ENCODE measurements at places on chromosomes 5 and 9. TPM values are rescaled to one million over a fixed set of nuclear protein-coding genes. Genes with fewer than 3 reads are reported as not detected.

DNA sequence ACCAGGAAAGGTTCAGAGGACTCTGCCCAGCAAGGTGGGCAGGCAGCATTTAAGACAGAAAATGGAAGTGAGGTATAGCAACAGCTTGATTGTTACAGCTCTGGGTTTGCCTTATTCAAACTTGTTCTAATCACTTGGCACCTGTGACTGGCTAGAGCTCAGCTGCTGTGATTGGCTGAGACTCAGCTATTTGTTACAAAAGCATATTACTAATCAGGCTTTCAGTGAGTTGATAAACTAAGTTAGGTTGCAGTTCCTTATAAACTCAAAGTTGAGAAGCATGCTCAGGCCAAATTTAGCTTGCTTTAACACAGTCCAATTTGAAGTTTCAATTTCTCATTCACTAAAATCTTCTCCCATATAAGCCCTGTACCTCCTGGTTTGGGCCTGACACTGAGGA lies 56.3 kb downstream of the GDA start:
- DNase-seq: no peak

- no peak for DNase-seq
These were observed 28.0 kb upstream of the ERAP1 start for GRCh38 chr5:96835791-96836191.

DNA sequence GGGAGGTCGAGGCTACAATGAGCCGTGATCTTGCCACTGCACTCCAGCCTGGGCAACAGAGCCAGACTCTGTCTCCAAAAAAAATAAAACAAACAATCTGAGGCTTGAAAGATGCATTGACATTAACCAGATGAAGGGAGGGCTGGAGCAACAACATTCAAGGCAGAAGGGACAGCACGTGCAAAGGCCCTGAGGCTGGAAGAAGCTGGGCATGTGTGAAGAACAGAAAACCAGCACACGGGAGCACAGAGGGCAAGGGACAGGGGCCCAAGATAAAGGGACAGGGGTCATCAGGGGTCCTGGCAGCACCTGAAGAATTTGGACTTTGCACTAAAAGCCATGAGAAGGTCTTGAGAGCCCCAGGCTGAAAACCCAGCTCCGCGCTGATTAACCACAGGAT lies 3.3 kb downstream of the PTGES start:
- DNase-seq: no peak

DNA sequence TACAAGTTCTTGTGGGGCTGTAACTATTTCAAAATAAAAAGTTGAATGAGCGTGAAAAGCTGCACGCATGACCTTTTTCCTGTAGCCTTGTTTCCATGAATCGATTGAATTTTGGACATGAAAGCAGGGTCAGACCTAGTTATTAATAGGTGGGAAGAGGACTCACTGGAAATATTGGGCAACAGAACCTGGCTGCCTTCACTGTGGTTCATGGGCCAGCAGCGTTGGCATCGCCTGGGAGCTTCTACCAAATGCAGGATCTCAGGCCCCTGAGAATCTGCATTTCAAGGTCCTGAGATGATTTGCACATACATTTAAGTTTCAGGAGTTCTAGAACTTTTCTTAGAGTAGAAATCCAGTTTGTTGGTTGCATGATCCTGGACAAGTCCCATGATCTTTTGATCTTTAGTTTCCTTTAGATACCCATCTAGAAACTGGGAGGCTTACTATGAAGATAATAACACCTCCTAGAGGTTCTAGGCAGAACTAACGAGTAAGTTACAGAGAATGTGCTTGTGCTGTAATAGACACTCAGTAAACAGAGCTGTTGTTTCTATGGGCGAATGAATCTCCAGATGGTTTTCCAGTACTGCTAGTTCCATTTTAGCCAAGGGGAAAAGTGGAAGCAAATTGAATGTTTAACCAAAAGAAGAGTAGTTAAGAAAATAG lies 12.4 kb downstream of the ANKRD33B start:
- no peak for DNase-seq

DNA sequence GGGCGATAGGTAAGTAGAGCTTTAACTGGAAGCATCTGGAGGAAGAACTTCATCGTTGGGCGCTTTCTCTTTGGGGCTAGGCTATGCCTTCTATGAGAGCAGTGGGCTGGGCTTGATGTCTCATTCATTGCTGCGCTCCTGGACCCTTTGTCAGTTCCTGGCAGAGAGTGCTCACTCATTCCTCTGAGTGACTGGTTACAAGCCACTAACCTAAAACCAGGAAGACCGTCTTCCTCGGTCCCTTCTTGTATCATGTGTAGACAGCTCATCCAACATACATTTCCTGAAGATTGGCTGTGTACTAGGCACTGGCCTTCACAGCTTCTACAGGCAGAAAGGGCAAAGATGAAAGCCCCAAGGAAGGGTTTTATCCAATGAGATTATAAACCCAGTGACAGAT lies 6.4 kb downstream of the SWI5 start:
- no peak for DNase-seq

GRCh38 chr5:93257616-93258015 lies 323.4 kb downstream of the NR2F1-AS1 start:
- no peak for DNase-seq

Gene TMOD1
- total RNA-seq: 0.08 TPM

Gene FAM151B
- 3.8 TPM for total RNA-seq

DNA sequence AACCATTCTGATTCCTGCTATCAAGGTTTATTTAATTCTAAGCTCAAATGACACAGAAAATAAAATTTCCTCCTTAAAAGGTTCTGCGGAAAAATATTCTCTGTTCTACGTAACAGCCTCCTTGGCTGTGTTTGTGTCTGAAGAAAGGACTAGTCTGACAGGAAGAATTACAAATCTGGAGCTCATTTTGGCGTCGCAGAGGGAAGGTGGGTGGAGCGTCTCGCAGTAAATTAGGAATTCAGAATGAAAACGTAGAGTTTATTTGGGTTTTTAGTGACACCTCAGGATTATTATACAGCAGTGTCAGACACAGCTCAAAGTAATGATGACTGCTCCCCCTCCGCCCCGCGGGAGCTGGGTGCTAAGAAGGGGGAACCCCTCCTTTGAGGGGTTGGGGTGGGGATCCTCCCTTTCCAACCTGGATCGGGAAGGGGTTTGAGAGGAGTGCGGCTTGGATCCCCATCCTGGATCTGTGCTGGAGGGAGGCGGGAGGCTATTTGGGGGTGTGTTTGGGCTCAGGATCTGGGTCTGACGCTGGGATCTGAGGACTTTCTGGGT lies 933 bp upstream of the TGFBR1 start:
- no peak for DNase-seq

Gene PAEP
- 0.21 TPM for total RNA-seq

GRCh38 chr9:116325924-116326323 lies 172.3 kb downstream of the PAPPA start:
- no peak for DNase-seq

DNA sequence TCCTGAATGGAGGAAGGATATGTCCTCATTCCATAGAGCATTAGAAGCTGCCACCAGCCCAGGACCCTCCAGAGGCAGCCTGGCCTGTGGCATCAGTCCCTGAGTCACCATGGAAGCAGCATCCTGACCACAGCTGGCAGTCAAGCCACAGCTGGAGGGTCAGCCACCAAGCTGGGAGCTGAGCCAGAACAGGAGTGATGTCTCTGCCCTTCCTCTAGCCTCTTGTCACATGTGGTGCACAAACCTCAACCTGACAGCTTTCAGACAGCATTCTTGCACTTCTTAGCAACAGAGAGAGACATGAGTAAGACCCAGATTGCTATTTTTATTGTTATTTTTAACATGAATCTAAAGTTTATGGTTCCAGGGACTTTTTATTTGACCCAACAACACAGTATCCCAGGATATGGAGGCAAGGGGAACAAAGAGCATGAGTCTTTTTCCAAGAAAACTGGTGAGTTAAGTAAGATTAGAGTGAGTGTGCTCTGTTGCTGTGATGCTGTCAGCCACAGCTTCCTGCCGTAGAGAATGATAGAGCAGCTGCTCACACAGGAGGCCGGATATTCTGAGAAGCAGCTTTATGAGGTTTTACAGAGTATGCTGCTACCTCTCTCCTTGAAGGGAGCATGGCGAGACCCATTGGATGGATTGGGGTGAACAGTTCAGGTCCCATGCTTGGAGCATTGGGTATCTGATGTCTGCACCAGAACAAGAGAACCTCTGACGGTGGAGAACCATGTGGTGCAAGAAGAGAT lies 13.0 kb upstream of the CYFIP2 start:
- DNase-seq: no peak

- no peak for DNase-seq
These were observed 273.2 kb downstream of the ENC1 start for GRCh38 chr5:74367241-74367733.

DNA sequence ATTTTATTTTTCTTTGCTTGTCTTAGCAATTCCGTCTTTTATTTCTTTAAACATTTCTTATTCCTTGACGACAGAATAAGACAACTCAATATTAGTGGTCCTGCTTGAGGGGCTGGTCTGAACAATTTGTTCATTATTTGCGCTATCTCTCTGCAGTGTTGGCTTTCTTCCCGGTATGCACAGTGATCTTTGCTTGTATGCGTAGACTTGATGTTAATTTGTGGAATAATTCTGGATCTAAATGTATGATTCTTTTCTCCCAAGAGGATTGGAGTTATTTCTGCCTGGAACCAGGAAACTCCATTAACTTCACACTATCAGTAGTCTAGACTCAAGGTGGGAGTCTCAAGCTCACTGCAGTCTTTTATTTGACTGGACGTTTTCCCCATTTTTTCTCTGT lies 80.4 kb downstream of the KDM4C start:
- DNase-seq: no peak

- DNase-seq: no peak
These were observed 12.4 kb downstream of the FAM200C start for GRCh38 chr5:160387445-160387844.

- no peak for DNase-seq
These were observed 80.1 kb upstream of the SH3PXD2B start for GRCh38 chr5:172534229-172535107.

DNA sequence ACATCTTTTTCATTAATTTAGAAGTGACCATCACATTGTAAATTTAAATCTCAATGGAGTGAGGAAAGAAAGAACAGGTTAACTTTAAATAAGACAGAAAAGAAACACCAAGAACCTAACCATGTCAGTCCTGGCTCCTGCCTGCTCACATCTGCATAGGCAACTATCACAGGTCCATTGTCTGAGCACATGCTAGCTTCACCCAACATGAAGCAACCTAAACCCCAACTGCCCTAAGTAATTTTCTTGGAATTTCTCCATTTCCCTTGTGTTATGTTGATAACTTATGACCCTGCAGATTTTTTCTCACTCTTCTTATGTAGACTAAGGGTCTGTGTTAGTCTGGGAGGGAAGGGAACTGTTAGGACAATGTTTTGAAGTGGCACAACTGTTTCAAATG lies 2205.8 kb upstream of the ACO1 start:
- no peak for DNase-seq

Gene C9orf153
- total RNA-seq: not detected

DNA sequence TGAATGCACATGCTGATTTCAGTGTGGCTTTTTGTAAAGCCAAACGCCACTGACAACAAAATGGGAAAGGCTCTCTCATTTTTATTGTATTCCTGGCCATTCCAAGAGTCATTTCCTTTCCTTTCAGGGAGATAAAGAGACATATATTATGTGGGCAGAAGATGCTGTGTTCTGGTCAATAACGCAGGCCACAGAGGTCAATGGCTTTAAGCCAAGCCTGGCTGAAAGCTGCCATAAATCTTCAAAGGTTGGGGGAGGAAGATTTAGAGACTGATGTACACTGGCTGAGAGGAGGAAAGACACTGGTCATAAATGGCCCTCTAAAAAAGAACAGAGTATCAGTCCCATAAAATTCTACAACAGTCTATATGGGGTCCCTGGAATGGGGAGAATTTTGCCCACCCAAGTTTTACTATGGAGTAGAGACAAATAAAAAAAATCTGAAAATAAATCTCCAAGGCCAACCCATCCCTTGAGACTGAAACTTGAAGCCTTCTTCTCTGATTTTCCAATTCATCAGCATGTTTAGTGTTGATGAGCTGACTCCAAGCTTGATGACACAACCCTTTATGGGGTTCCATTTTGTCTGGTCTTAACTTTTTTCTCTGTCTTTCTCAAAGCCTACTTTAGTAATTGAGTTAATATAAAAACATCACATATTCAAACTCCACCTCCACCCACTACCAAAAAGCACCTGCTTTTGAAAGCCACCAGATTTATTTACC lies 152.1 kb upstream of the SLC24A2 start:
- no peak for DNase-seq

DNA sequence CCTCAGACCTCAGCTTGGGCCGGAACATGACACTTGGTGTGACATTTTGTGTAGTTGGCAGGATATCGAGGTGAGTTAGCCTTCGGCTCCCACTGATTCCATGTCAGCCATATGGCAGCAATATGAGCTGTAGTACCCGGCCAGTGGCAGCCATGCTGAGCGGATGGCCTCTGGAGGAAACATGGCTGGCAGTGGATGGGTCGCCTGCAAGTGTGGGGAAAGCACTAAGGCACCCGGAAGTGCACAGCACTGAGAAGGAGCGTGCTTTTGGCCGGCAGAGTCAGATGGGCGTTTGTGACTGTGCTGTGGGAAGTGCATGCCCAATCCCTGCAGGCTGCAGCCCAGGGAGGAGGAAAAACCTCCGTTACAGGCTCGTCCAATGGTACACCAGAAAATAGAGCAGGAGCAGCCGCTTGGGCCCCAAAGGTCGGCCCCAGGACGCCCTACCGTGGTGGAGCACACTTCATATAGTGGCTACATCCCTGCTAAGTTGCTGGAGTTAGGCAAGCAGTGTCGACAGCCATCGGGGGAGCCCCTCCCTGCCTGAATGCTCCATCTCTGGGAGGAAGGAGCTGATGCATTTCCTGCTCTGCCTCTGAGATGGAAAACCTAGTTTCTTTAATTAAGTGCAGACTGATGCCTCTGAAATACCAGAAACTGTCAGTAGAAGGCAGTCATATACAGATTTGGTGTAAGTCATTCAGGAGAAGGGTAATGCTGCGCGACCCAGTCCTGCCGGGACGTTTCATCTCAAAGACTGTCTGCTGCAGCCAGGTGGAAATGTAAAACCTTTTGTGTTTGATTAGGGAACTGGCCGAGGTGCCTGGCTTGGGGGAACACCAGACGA lies 2185.8 kb upstream of the ACO1 start:
- no peak for DNase-seq

Gene GABRA1
- total RNA-seq: not detected

DNA sequence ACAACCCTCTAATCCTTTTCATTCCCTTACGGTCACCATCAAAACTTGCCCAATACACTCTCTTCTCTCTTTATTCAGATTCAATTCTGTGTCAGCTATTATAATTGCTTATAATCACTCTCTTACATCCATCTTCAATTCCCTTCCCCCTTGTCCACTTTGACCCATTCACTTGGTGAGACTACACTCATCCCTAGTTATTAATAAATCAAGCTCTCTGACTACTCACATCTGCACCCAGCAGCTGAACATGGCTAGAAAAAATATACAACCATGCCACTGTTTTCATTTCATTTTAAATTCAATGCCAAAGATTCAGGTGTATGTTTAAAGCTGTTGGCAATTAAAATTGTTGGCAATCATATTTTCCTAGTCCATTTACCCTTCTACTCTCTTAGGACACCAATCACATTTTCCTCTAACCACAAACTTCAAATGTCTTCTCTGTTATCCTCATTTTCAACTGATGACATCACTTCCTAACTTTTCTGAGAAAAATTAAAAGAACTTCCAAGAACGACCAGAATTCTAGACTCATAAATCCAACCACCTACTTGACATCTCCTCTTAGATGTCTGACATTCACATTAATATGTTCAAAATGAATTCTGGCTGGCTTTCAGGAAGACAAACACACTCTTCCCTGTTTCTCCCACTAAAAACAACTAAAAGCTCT lies 5.5 kb downstream of the C5orf15 start:
- DNase-seq: no peak

All from kidney epithelial cell (primary cell).